Esophagus muscularis mucosa (tissue), 4 donors: ENCODE measurements at places on chromosomes 2 and 18. TPM values are rescaled to one million over a fixed set of nuclear protein-coding genes. Genes with fewer than 3 reads are reported as not detected.

GRCh38 chr2:31429759-31430438 lies 15.4 kb upstream of the XDH start:
- H3K4me3 ChIP-seq, result no peak overlapping the region
- no peaks in the 10 kb centered on the region for H3K36me3 ChIP-seq
- peak; percentile 53 for DNase-seq
- no peak overlapping the region for H3K27ac ChIP-seq
- no peaks in the 10 kb centered on the region for H3K27me3 ChIP-seq

DNA sequence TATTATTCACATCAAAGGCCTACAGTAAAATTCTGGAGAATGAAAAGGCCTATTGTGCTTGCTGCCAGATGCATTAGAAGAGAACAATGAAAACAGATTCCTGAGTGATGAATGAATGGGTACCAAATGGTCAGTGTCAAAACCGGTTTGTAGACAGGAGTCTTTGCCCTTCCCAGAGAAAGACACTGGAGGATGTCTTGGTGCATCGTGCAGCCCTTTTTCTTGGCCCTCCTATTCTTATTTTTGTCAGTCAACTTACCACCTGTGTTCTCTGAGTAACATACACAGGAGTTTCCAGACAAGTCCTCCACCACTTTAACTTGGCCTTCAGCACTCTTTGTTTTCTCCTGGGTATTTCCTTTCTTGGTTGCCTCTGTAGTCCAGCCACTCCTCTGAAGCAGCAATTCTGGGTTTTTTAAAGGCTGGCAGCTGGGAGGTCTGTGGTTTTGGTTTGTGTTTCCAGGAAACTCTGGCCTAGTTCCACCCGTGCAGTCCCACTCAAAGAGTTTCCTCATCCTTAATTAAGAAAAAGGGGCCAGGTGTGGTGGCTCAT lies 29.4 kb downstream of the PSTPIP2 start:
- no peak for DNase-seq
- no peak overlapping the region for H3K27ac ChIP-seq
- no peaks in the 10 kb centered on the region for H3K4me1 ChIP-seq
- no peaks in the 10 kb centered on the region for H3K36me3 ChIP-seq
- no peaks in the 10 kb centered on the region for H3K27me3 ChIP-seq
- H3K4me3 ChIP-seq, result no peak overlapping the region

GRCh38 chr2:714005-714741 lies 37.0 kb upstream of the TMEM18 start:
- H3K27ac ChIP-seq, result no peak overlapping the region
- no peaks in the 10 kb centered on the region for H3K27me3 ChIP-seq
- no peak for DNase-seq
- H3K4me3 ChIP-seq, result no peak overlapping the region
- no peaks in the 10 kb centered on the region for H3K36me3 ChIP-seq

GRCh38 chr18:50287028-50287440 lies 458 bp downstream of the CXXC1 start:
- H3K4me3 ChIP-seq, result peak overlapping the region; percentile 84
- H3K27ac ChIP-seq, result peak overlapping the region; percentile 87
- H3K27me3 ChIP-seq, result no peaks in the 10 kb centered on the region
- peaks cover 23% of the 10 kb centered on the region for H3K4me1 ChIP-seq
- no peak for DNase-seq

- H3K27ac ChIP-seq, result no peak overlapping the region
- no peak overlapping the region for H3K4me3 ChIP-seq
- H3K4me1 ChIP-seq, result no peaks in the 10 kb centered on the region
- no peaks in the 10 kb centered on the region for H3K27me3 ChIP-seq
Observed at GRCh38 chr2:219998714-219999227, 371.3 kb downstream of the SLC4A3 start.

- no peak for DNase-seq
- no peaks in the 10 kb centered on the region for H3K36me3 ChIP-seq
- H3K27me3 ChIP-seq, result no peaks in the 10 kb centered on the region
Observed at GRCh38 chr18:28657961-28658360, 481.0 kb upstream of the CDH2 start.

SLC14A1 gene
- total RNA-seq, result 1.3 TPM

SYT4 gene
- total RNA-seq, result 1.2 TPM

- H3K4me1 ChIP-seq, result no peaks in the 10 kb centered on the region
- H3K4me3 ChIP-seq, result no peak overlapping the region
- H3K27me3 ChIP-seq, result no peaks in the 10 kb centered on the region
- no peaks in the 10 kb centered on the region for H3K36me3 ChIP-seq
Observed at GRCh38 chr2:162198239-162198638, 45.0 kb downstream of the FAP start.

DNA sequence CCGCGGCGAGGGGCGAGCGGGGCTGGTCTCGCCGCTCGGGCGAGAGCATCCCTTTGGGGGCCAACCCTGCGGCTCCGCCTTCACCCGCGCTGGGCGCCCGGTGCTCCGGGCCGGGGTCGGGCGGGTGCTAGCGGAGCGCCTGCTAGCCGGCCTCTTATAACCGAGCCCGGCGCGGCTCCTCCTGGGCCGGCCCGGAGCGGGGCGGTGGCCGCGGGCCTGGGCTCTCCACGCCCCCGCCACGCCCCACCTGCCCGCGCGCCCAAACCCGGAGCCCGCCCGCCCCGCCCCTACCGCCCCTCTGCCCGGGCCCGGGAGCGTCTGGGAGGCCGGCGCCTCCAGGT lies at the start of gene FOXI3:
TSS of gene FOXI3 (minus strand) at position 129 of the 341 bp plus-strand sequence. CDS start 158 bp downstream, outside the sequence.
- no peak within 1 kb of the TSS for H3K27ac ChIP-seq
- peaks cover 16% of the 10 kb centered on the region for H3K4me1 ChIP-seq
- no peaks in the 10 kb centered on the region for H3K27me3 ChIP-seq
- peak within 1 kb of the TSS; percentile 43 for H3K4me3 ChIP-seq
- H3K36me3 ChIP-seq, result no peaks in the 10 kb centered on the region

- peaks cover 15% of the 10 kb centered on the region for H3K36me3 ChIP-seq
- H3K4me1 ChIP-seq, result no peaks in the 10 kb centered on the region
- DNase-seq, result no peak
- H3K4me3 ChIP-seq, result no peak overlapping the region
- H3K27me3 ChIP-seq, result no peaks in the 10 kb centered on the region
Observed at GRCh38 chr2:224832207-224832606, 116.0 kb upstream of the CCDC195 start.

- DNase-seq, result no peak
- no peaks in the 10 kb centered on the region for H3K27me3 ChIP-seq
- no peak overlapping the region for H3K27ac ChIP-seq
- H3K4me1 ChIP-seq, result peaks cover 4% of the 10 kb centered on the region
Observed at GRCh38 chr18:59661891-59662701, 35.1 kb downstream of the CCBE1 start.

- no peaks in the 10 kb centered on the region for H3K36me3 ChIP-seq
- no peak overlapping the region for H3K4me3 ChIP-seq
- H3K4me1 ChIP-seq, result no peaks in the 10 kb centered on the region
- DNase-seq, result peak; percentile 64
Observed at GRCh38 chr2:119049968-119050704, 108.1 kb downstream of the MARCO start.

DNA sequence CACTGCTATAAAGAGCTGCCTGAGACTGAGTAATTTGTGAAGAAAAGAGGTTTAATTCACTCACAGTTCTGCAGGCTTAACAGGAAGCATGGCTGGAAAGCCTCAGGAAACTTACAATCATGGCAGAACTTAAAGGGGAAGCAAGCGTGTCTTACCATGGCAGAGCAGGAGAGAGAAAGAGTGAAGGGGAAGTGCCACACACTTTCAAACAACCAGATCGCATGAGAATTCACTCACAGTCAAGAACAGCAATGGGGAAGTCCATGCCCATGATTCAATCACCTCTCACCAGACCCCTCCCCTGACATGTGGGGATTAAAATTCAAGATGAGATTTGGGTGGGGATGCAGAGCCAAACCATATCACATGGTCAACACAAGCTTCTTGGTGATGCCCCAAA lies 34.7 kb upstream of the CDK5R2 start:
- H3K27ac ChIP-seq, result no peak overlapping the region
- no peaks in the 10 kb centered on the region for H3K36me3 ChIP-seq

DNA sequence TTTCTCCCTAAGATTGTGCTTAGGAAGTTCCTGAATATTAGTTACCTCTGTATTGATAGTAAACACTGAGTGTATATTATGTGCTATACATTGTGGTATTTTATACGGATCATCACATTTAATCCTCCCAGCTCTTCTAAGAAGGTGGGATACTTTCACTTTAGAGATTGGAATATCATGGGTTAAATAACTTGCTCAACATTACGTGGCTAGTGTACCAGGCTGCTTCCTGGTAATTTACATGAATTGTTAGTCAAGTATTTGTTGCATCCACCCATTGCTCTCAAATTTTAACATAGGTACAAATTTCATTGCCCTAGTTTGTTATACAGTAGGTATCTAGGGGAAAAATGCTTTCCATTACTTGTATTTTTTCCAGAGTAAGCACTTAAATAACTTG lies 21.4 kb downstream of the FAM98A start:
- no peak overlapping the region for H3K4me3 ChIP-seq
- H3K27me3 ChIP-seq, result no peaks in the 10 kb centered on the region
- no peaks in the 10 kb centered on the region for H3K36me3 ChIP-seq
- no peak for DNase-seq
- peaks cover 14% of the 10 kb centered on the region for H3K4me1 ChIP-seq
- no peak overlapping the region for H3K27ac ChIP-seq

DNA sequence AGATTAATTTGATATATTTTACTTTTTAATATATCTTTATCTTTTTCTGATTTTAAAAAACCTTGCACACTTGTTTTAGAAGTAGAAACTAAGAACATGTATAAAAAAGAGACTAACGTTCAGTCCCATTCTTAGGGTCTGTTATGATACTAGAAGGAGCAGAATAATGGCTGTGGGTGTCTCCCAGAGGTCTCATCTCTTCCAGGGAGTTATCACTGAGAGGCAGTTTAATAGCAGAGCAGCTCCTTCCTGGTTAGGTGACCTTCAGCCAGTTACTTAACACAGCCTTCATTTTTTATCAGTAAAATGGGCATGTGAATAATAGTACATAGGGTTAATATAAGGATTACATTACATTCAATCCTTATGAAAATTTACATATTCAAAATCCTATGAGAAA lies 40.6 kb downstream of the FBXO48 start:
- no peak for DNase-seq
- H3K4me3 ChIP-seq, result no peak overlapping the region
- no peaks in the 10 kb centered on the region for H3K36me3 ChIP-seq
- no peak overlapping the region for H3K27ac ChIP-seq

DNA sequence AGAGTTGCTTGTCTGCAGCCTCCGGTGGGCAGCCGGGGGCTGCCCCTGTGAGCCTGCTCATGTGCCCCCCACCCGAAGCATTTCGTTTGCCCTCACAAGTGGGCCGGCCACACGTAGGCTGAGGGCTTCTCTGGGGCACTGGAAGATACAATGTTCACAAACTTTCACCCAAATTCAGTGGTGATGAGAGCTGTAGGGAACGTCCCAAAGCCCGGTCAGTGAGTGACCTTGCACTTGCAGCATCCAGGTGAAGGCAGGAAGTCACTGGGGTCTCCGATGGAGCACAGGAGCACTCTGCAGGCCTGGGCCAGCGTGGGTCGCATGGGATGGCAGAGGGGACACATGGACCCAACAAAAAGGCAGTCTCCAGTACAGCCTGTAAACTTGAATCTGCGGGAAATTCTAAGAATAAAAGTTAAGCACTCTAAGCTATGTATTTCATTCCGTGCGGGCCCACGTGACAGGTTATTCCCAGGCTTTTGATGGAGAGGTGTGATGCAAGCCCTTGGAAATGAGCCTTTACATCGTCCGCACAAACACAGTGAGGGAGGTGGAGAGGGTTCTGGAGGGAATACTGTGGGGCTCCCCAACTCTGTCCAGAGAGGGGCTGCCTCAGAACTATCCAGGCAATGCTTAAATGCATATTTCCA lies 42.5 kb downstream of the CNGA3 start:
- H3K4me1 ChIP-seq, result no peaks in the 10 kb centered on the region
- no peak overlapping the region for H3K4me3 ChIP-seq
- no peaks in the 10 kb centered on the region for H3K36me3 ChIP-seq
- H3K27me3 ChIP-seq, result no peaks in the 10 kb centered on the region

DNA sequence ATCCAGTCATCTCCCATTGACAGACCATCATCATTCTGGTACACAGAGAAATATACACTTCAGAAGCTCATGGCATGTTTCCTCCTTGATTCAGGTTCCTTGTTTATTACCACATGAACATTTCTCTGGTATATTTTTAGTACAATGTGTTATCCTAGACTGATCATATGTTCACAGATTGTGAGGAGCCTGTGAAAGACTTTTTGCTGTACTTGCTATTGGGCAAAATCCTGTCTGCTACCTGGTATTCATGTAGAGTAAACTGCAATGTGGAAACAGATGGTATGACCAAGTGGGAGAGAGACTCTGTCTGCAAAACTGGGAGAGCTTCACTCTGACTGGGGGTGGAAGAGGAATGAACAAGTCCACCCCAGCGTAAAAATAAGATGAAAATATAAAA lies 657.2 kb downstream of the IRS1 start:
- H3K27me3 ChIP-seq, result no peaks in the 10 kb centered on the region

LTBP1 gene
- total RNA-seq, result 465 TPM

FRZB gene
- 10.1 TPM for total RNA-seq

DNA sequence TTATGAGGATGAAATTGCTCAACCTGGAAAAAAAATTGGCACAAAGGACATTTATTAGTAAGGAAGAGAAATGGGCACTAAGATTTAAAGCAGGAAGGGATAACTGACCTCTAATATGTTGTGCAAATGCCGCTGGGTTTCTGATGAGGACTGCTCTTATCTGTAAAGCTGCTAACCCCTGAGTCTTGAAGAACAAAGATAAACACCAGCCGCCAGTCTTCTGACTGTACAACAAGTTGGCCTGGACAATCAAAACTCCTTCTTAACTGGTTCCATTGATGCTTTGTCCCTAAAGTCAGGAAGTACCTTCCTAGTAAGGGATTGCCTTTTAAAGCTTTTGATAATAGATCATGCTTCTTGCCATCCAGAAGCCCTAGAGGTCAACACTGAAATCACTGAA lies 301.8 kb downstream of the TRIB2 start:
- no peak overlapping the region for H3K4me3 ChIP-seq
- no peaks in the 10 kb centered on the region for H3K4me1 ChIP-seq
- DNase-seq, result no peak
- no peaks in the 10 kb centered on the region for H3K36me3 ChIP-seq
- peaks cover 5% of the 10 kb centered on the region for H3K27me3 ChIP-seq
- no peak overlapping the region for H3K27ac ChIP-seq

DNA sequence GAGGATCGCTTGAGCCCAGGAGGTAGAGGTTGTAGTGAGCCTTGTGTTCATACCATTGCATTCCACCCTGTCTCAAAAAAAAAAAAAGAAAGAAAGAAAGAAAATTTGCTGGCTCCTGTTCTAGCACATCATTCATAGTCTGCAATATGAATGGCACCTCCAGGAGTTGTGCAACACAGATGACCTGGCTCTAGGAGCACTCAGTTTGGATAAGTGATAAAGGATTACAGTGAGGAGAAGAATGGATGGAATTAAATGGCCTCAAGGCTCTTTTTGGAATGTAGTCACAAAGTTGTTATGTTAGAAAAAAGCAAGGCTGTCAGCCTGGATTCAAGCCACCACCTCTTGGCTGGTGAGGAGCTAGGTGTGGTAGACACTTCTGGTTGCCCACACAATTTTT lies 21.5 kb upstream of the SPRED2 start:
- H3K27me3 ChIP-seq, result no peaks in the 10 kb centered on the region
- no peak overlapping the region for H3K27ac ChIP-seq
- H3K4me3 ChIP-seq, result no peak overlapping the region
- no peaks in the 10 kb centered on the region for H3K36me3 ChIP-seq
